Activated CD4-positive, alpha-beta T cell treated with anti-CD3 and anti-CD28 coated beads, Interleukin-2, Interleukin-6, amounts not matched to agents 100 ng/mL and 50 ng/mL, durations not matched to agents 16 hours and 8 hours (primary cell): ENCODE measurements at places on chromosomes 6 and 20.

- DNase-seq: no peak
Measured at GRCh38 chr6:169994739-169995138, 243.3 kb downstream of the ERMARD start.

DNA sequence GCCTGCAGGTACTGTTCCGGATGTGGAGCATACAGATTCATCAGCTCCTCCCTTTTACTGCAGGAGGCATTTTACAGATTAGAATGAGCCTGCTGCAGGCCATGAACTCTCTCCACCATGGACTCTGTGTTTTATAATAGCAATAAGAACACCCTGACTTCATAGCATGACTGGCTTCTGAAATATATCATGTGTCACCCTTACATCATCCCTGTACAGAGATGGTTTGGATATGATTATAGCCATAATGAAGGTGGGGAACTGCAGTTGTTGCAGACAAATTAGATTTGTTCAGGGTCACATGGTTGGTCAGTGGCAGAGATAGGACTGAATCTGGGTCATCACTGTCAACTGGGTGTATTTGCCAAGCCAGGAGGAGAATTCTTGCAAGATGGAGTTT lies 100.7 kb downstream of the FOXO3 start:
- DNase-seq: peak; percentile 14

- no peak for DNase-seq
Measured at GRCh38 chr6:12012038-12012557, at the start of gene HIVEP1. HIVEP1 (plus strand) TSS chr6:12012312; CDS start chr6:12015629, 3,317 bp downstream.

GRCh38 chr20:11227602-11228001 lies 553.8 kb upstream of the JAG1 start:
- no peak for DNase-seq

DNA sequence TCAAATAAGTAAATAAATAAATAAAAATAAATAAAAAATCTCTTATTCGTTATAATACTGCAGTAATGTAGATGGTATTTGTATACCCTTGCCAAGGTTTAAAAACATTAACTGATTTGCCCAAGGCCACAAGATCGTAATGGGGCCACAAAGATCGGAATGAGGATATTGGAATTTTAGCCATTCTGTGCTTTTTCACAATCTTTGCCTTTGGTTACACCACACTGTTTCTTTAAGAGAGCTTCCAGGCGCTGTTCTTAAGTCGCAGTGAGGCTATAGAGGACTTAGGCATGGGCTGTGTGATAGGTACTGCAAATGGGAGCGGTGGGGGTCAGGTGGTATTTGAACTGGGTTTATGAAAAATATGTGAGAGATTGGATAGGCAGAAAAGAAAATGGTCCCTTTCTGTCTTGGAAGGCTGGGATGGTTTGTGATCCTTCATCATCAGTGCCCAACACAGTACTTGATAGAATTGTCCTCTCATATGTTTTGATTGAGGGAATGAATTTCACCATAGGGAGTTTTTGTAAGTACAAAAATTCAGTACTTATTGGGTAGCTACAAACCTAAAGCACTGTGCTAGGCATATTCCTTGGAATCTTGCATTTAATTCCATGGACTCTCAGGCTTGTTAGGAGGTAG lies 1.4 kb downstream of the NUS1 start:
- no peak for DNase-seq

DNA sequence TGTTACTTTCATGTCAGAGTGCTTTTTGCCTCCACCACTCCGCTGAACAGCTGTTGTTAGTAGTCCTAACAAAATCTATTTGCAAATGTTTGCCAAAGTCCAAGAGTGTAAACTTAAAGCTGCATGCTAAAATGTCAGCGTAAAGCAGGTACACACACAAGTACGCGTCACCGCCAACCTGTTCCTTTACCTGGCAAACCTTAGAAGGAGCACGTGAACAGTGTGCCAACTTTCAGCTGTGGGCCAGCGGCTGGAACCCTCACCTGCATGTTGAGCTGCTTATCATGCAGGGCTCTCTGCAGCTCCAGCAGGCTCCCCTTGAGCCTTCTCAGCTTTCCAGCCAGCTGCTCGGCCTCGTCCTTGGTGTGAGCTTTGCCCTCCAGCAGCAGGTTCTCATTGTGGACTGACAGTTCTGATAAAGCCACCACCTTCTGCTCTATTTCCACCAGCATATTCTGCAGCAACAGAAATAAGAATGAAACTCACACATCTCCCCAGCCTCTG lies 359.3 kb downstream of the SYNE1 start:
- DNase-seq: no peak

- DNase-seq: no peak
Measured at GRCh38 chr6:12271594-12271993, 18.6 kb upstream of the EDN1 start.

DNA sequence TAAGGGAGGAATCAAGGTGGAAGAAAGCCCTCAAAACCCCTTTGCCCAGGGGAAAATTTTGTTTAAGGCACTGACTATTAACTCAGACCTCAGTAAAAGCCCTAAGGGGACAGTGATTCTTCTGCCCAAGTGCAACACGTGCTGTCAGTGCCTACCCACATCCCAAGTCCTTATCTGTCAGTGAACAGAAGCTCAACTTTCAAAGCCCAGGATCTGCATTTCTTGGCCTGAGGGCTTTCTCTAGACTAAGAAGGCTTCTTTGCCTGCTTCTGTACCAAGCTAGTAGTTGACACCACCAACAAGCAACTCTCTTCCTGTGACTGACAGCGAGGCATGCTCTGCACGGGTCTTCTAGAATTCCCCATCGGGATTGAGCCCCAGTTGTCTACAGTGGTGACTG lies 416.0 kb upstream of the SPTLC3 start:
- DNase-seq: no peak

DNA sequence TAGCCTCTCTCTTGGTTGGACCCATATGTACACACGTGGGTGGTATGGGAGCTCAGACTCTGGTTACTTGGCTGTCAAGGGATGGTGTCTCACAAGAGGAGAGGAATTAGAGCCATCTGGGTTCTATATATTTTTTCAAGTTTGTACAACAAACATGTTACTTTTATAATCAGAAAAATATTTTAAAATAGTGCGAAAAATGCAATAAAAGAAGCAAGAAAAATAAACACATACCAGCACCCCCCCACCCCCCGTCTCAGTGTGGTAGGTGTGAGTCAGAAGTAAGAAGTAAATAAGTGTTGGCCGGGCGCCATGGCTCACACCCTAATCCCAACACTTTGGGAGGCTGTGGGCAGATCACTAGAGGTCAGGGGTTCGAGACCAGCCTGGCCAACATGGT lies 2.1 kb upstream of the TIAM2 start:
- no peak for DNase-seq

DNA sequence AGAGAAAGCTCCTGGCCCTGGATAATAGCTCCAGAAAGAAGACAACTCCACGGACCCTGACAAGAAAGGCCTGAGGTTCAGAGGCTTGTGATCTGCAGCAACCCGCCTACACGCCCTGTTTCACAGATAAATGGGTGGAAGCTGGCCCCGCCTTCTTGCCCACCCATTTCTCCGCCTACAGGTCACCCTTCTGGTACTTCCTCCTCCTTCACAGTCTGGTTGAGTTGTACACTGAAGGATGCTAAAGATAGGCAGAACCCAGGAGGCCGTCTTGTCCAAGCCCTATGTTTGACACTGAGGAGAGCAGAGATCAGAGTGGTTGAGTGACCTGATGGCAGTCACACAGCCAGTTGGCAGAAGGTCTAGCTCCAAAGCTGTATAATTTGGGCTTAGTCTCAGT lies 34.2 kb upstream of the MDGA1 start:
- DNase-seq: peak; percentile 38

- no peak for DNase-seq
Measured at GRCh38 chr6:49546331-49546730, 4.1 kb upstream of the C6orf141 start.

DNA sequence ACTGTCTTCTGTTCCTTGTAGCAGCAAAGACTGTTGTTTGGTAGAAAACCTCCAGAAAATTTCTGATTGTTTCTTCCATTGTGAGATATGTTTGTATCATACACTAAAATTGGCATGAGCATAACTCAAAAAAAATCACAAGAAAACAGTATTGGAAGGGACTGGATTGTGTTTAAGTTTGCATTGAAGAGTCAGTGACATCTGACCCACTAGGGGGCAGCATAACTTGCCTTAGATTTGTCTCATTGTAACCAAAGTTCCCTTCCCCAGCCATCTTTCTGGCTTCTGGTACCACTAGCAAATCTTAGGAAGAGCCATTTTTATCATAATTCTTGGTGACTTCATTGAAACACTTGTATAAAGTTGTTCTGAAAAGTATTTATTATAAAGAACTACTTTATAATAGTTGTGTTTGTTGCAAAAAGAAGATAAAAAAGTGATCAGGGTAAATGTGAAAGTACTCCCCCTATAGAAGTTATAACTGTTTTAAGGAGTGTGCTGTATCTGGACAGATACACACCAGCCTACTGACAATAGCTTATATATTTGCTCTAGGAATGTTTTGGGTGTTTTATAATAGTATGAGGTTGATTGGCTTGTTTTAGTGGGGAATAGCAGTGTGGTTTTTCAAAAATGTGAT lies 7.7 kb downstream of the CSTF1 start:
- DNase-seq: peak; percentile 79

- no peak for DNase-seq
Measured at GRCh38 chr6:143139239-143139784, 78.6 kb downstream of the AIG1 start.

DNA sequence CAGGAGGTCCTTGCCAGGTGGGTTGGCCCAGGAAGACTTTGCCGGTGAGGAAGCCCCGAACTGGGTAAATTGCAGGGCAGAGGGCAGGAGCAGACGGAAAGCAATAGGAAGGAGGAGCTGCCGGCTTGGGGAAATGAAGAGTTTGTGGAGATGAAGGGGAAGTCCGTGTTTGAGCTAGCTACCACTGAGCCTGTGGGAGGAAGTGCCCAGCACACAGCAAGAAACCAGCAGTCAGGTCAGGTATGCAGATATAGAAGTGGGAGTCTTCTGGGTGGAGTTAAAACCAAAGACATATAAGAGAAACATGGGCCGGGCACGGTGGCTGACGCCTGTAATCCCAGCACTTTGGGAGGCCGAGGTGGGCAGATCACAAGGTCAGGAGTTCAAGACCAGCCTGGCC lies 34.7 kb downstream of the CD24 start:
- no peak for DNase-seq

- DNase-seq: no peak
Measured at GRCh38 chr6:74534465-74535211, 671.2 kb downstream of the COL12A1 start.

DNA sequence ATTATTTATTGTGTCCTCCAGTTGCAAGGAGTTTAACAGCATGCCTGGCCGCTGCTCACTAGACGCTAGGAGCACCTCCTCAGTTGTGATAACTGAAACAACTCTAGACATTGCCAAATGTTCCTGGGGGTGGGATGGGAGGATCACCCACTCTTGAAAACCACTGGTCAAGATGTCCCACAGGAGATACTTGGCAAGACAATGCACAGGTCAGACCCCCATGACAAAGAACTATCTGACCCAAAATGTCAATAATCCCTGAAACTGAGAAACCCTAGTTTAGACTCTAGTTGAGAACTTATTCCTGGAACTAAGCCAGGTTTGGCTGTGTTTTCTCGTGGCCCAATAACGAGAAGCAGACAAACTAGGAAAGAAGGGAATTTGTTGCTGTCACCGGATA lies 9.5 kb upstream of the FKBPL start:
- no peak for DNase-seq

GRCh38 chr20:8749101-8749500 lies 319.8 kb upstream of the PLCB4 start:
- no peak for DNase-seq

DNA sequence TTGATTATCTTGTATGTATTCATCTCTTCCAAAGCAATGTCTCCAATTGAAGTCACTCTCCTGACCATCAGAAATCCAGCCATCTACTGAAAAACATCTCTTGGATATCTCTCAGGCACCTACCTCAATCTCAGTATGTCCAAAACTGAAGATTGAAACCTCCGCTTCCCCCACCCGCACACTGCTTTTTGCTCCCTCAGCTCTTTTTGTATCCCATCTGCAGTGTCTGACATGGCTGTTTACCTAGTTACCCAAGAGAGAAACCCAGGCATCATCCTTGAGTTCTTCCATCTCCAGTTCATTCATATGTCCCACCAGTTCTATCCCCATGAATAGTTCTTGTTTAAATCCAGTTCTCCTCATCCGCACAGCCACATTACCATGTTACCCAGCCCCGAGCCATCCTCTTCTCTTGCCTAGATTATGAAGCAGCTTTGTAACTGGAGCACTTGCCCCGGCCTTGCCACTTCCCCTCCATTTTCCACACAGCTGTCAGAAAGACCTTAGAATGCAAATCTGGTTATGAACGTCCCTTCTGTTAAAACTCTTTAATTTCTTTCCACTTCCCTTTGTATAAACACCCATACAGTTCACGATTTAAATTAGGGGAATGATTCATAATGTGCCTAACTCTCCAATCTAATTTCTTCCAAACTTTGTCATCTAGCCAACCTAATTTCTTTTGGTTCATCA lies 40.5 kb upstream of the GCLC start:
- DNase-seq: no peak

DNA sequence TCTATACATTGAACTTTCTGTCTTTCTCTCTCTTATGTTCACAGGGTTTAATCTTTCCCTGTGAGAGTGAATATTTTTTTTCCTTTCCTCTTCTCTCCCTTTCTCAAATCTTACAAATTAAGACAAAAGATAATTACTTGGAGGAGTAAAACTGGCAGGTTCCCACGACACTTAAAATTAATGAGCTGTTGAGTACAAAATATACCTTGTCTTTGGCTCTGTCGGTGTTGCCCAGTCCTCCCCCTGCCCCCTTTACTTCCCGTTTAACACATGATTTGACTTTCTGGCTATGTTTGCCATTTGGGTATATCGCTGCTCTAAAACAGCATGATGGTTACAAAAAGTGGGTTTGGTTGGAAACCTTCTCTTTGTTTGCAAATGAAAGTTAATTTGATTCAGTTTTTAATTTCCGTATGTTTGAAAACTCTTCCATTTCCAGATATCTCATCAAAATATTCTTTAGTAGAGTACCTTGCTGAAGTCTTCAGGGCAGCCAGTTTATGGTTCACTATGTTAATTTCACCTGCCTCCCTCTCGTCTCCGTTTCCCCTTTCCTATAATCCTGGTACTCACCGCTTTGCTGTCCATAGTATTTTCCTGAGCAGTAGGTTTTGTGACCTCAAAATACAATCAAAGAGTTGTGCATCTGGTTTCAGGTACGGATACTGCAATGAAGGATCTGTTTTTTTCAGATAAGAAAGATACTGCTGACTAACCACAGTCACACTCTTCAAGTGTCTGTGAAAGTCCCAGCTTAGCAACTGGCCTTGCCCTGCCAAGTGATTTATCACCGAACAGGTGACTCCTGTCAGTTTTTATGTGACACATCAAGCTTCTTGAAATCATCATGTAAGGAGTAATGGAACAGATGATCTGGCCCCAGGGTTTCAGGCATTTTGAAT lies 181.2 kb downstream of the DTNBP1 start:
- peak; percentile 16 for DNase-seq
